ENCODE measurements at places on chromosomes 3 and 15.

- no peaks in the 10 kb centered on the region for H3K4me1 ChIP-seq
- no peak overlapping the region for H3K27ac ChIP-seq
- DNase-seq, result no peak
Measured at GRCh38 chr3:8937064-8938020, 25.9 kb downstream of the RAD18 start.

GRCh38 chr3:133593243-133593642 is 19.8 kb downstream of the CDV3 start:
- no peaks in the 10 kb centered on the region for H3K27me3 ChIP-seq
- no peaks in the 10 kb centered on the region for H3K4me1 ChIP-seq
- DNase-seq, result no peak
- peaks cover 3% of the 10 kb centered on the region for H3K36me3 ChIP-seq
- H3K4me3 ChIP-seq, result no peak overlapping the region

GRCh38 chr3:9710174-9710739 is 6.6 kb downstream of the CPNE9 start:
- H3K4me1 ChIP-seq, result no peaks in the 10 kb centered on the region
- no peak overlapping the region for H3K27ac ChIP-seq
- H3K4me3 ChIP-seq, result no peak overlapping the region
- H3K27me3 ChIP-seq, result no peaks in the 10 kb centered on the region
- DNase-seq, result peak; percentile 11
- no peaks in the 10 kb centered on the region for H3K36me3 ChIP-seq

- H3K4me3 ChIP-seq, result peak overlapping the region; percentile 51
- H3K4me1 ChIP-seq, result 0 out of 2 replicates have a peak, but pooled peaks cover 4% of the 10 kb centered on the region
- H3K36me3 ChIP-seq, result no peaks in the 10 kb centered on the region
- H3K27me3 ChIP-seq, result no peaks in the 10 kb centered on the region
- no peak overlapping the region for H3K27ac ChIP-seq
Measured at GRCh38 chr3:100333970-100334487, 528 bp upstream of the NIT2 start.

- no peak overlapping the region for H3K27ac ChIP-seq
- H3K4me1 ChIP-seq, result no peaks in the 10 kb centered on the region
- H3K4me3 ChIP-seq, result no peak overlapping the region
- DNase-seq, result no peak
- H3K36me3 ChIP-seq, result no peaks in the 10 kb centered on the region
Measured at GRCh38 chr3:186440891-186441290, 78.9 kb upstream of the DGKG start.

DNA sequence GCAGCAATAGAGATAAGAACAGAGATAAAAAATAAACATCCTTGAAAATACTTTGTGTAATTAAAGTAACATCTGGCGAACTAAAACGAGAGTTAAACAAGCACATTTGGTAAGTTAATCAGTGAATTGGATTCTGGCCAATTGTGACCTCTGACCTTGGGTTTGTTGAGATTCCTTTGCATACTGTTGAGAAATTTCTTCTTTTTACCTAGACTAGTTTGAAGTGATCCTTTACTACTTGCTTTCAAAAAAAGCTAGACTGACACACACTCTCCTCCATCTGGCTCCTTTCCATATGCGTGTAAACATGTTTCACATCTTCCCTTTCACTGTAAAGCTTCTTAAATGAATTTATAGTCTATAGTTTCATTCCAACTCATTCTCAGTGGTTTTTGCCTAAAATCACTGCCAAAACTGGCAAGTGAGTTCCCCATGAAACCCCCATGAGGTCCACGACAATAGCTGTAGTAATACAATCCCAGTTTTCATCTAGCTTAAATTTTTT is 17.3 kb upstream of the GBE1 start:
- H3K27me3 ChIP-seq, result no peaks in the 10 kb centered on the region
- no peak for DNase-seq
- no peak overlapping the region for H3K4me3 ChIP-seq
- no peak overlapping the region for H3K27ac ChIP-seq
- H3K36me3 ChIP-seq, result no peaks in the 10 kb centered on the region

DNA sequence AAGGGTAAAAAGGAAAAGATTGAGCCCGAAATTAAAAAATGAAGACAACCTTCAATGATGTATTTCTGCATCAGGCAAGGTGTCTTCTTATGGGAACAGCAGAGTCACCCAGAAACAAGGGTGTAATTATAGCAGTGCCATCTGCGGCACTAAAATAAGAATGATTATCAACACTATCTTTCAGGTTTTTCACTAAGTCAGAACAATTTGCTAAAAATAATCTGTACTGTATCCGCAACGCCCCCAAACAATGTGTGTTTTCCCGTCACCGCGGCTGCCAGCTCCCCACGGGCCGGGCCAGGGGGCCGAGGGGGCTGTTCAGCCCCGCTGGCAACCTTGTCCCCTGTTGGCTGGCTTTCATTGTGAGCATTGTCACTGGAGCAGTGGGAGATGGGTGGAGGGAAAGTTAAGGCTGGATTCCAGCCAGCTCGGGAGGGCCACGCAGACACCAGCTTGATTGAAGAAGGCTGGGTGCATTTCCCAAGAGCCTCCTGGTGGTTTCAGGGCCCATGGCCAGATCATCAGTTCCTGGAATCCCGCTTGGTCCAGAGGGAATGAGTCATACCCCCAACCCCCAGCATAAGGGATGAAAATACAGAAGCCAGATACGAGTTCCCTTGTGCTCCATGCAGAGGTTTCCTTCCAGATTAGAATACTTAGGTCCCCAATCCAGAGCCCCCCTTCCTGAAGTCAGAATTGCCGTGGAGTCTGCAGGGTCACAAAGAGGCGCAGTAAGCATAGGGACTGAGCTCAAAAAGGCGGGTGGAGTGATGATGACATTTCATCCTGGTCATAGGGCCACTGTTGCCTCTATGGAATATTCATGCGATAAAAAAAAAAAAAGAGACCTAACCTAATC is 90.2 kb upstream of the KLF13 start:
- peak overlapping the region; percentile 83 for H3K27ac ChIP-seq
- peaks cover 41% of the 10 kb centered on the region for H3K4me1 ChIP-seq
- H3K27me3 ChIP-seq, result no peaks in the 10 kb centered on the region
- DNase-seq, result peak; percentile 40
- no peak overlapping the region for H3K4me3 ChIP-seq

- no peak overlapping the region for H3K4me3 ChIP-seq
- no peaks in the 10 kb centered on the region for H3K4me1 ChIP-seq
- DNase-seq, result no peak
- no peak overlapping the region for H3K27ac ChIP-seq
- peaks cover 20% of the 10 kb centered on the region for H3K27me3 ChIP-seq
- H3K36me3 ChIP-seq, result no peaks in the 10 kb centered on the region
Measured at GRCh38 chr15:101314336-101315125, 19.5 kb upstream of the SNRPA1 start.

GRCh38 chr3:38560996-38561717 is 65.0 kb downstream of the EXOG start:
- H3K4me3 ChIP-seq, result no peak overlapping the region
- H3K27ac ChIP-seq, result no peak overlapping the region
- no peaks in the 10 kb centered on the region for H3K27me3 ChIP-seq
- no peaks in the 10 kb centered on the region for H3K36me3 ChIP-seq

DNA sequence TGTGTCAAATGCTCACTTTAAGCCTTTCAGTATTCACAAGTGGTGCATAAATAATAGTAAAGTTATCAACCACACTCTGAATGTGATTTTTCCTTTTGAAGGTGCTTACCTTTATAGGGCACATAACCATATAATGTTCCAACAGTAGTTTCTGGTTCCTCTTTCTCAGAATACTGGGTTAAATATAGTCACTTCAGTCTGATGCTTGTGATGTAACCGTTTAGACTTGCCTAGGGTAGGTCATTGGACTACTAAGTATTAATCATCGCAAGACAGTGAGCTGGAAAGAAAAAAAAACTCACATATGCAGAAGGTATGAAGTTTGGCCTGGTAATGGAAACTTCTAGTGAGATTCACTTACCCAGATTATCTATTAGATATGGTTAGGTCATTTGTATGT is 1.9 kb downstream of the KBTBD8 start:
- peaks cover 45% of the 10 kb centered on the region for H3K4me1 ChIP-seq
- peak overlapping the region; percentile 88 for H3K4me3 ChIP-seq
- peaks cover 19% of the 10 kb centered on the region for H3K36me3 ChIP-seq
- H3K27ac ChIP-seq, result peak overlapping the region; percentile 53

- peak overlapping the region; percentile 44 for H3K4me3 ChIP-seq
- no peak for DNase-seq
- H3K27ac ChIP-seq, result peak overlapping the region; percentile 12
- no peaks in the 10 kb centered on the region for H3K27me3 ChIP-seq
- peaks cover 2% of the 10 kb centered on the region for H3K36me3 ChIP-seq
- H3K4me1 ChIP-seq, result peaks cover 13% of the 10 kb centered on the region
Measured at GRCh38 chr3:128074851-128075521, 22.7 kb downstream of the SEC61A1 start.

GRCh38 chr3:182814419-182815062 is 21.2 kb downstream of the ATP11B start:
- no peak overlapping the region for H3K4me3 ChIP-seq
- H3K27ac ChIP-seq, result no peak overlapping the region
- 0 out of 2 replicates have a peak, but pooled peaks cover 6% of the 10 kb centered on the region for H3K36me3 ChIP-seq
- H3K27me3 ChIP-seq, result no peaks in the 10 kb centered on the region
- peaks cover 7% of the 10 kb centered on the region for H3K4me1 ChIP-seq

GRCh38 chr3:27990837-27991236 is 250.6 kb upstream of the CMC1 start:
- H3K36me3 ChIP-seq, result no peaks in the 10 kb centered on the region
- H3K4me1 ChIP-seq, result no peaks in the 10 kb centered on the region
- H3K27me3 ChIP-seq, result no peaks in the 10 kb centered on the region

DNA sequence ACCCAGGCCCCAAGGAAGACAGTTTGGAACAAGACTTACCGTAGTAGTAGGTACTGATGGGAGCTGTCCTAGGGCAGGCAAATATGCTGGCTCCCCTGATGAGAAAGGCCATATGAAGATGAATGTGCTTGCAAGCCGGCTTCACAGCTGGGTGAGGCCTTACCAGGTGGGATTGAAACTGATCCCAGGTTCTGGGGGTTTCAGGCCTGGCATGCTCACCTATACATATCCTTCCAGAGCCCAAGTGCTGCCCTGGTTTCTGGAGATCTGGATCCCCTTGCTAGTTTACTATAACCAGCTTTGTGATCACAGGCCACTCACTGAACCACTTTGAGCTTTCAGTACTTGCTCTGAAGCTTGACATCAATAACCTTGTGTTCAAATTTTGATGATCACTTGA is 274.3 kb downstream of the EPHB1 start:
- no peak for DNase-seq
- H3K27ac ChIP-seq, result no peak overlapping the region
- no peaks in the 10 kb centered on the region for H3K36me3 ChIP-seq
- H3K4me3 ChIP-seq, result no peak overlapping the region
- H3K27me3 ChIP-seq, result no peaks in the 10 kb centered on the region
- no peaks in the 10 kb centered on the region for H3K4me1 ChIP-seq

GRCh38 chr3:9676785-9677184 is 26.8 kb upstream of the CPNE9 start:
- no peak overlapping the region for H3K27ac ChIP-seq
- no peak for DNase-seq
- no peaks in the 10 kb centered on the region for H3K4me1 ChIP-seq

- H3K36me3 ChIP-seq, result no peaks in the 10 kb centered on the region
- H3K27ac ChIP-seq, result no peak overlapping the region
- DNase-seq, result peak; percentile 90
- no peak overlapping the region for H3K4me3 ChIP-seq
Measured at GRCh38 chr3:45938864-45939263, 4.4 kb upstream of the CXCR6 start.

DNA sequence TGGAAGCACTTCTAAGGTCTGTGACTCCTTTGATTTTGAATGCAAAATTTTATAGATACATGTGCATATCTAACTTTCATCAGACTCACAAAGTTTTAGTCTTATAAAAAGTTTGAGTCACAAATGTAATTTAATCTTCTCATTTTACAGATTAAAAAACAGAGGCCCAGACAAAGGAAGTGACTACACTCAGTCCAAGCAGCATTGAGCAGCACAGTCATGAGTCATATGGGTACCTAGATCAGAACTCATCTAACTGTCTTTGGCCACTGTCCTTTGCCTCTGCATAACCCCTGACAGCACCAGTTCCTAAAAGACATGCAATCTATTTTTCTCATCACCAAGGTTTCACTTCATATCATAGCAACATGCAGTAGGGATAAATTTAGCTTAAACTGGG is 210.7 kb upstream of the KCNH8 start:
- H3K36me3 ChIP-seq, result no peaks in the 10 kb centered on the region
- no peaks in the 10 kb centered on the region for H3K4me1 ChIP-seq
- no peaks in the 10 kb centered on the region for H3K27me3 ChIP-seq
- H3K27ac ChIP-seq, result no peak overlapping the region
- DNase-seq, result no peak

DNA sequence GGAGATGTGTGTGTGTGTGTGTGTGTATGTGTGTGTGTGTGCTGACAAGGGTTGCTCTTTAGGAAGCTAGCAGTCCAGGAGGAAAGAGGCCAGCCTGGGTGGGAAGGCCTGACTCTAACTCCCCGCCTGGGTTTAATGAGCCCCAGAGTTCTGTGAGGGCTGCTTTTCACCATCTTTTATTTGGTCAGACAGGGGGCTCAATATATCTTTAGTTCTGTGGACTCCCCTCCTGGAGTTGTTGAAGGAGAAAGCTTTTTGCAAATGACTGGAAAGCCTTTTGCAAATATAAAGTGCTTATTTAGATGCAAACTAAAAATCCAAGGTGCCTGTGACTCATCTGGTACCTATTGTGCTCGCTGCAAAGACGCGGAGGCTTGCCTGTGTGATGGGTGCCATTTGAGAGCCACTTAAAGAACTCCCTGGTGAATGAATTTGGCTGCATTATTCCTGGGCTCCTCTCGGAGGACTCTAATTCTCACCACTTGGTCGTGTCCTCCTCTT is 24.5 kb downstream of the DRD3 start:
- H3K27ac ChIP-seq, result no peak overlapping the region
- H3K36me3 ChIP-seq, result no peaks in the 10 kb centered on the region
- H3K27me3 ChIP-seq, result no peaks in the 10 kb centered on the region
- DNase-seq, result no peak

DNA sequence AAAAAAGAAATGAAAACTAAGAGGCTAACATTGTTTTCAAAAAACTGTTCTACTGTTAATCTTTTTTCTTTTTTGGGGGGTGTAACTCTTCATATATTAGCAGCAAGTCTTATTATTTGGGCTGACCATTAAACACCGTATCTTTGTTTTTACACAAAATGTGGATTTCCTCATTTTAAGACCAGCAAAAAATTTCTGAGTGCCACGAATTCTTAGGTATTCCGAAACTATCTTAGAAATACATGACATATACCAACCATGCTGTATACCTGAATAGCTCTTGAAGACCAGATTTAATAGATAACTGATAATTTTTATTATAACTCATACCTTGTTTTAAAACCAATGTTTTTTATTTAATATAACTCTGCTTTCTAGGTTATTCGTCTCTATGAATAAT is 620 bp upstream of the TTC23 start:
- peaks cover 13% of the 10 kb centered on the region for H3K4me1 ChIP-seq
- DNase-seq, result no peak
- no peak overlapping the region for H3K27ac ChIP-seq
- H3K36me3 ChIP-seq, result no peaks in the 10 kb centered on the region

- no peaks in the 10 kb centered on the region for H3K4me1 ChIP-seq
- H3K36me3 ChIP-seq, result no peaks in the 10 kb centered on the region
- no peak overlapping the region for H3K4me3 ChIP-seq
- no peak for DNase-seq
Measured at GRCh38 chr3:111331912-111332311, 210.1 kb upstream of the CD96 start.

GRCh38 chr15:29034151-29034550 is 148.4 kb downstream of the APBA2 start:
- no peaks in the 10 kb centered on the region for H3K36me3 ChIP-seq
- no peak overlapping the region for H3K27ac ChIP-seq
- no peak overlapping the region for H3K4me3 ChIP-seq
- no peak for DNase-seq
- no peaks in the 10 kb centered on the region for H3K4me1 ChIP-seq
